ENCODE measurements at places on chromosomes 6 and 20.

- DNase-seq, result peak; percentile 55
These were observed 51.0 kb upstream of the TFAP2A start for GRCh38 chr6:10465629-10466499.

- DNase-seq, result no peak
These were observed 159.1 kb downstream of the TFAP2C start for GRCh38 chr20:56788041-56788670.

- DNase-seq, result no peak
These were observed 10.1 kb downstream of the TGM3 start for GRCh38 chr20:2305946-2306345.

- DNase-seq, result no peak
These were observed 12.9 kb downstream of the FARS2 start for GRCh38 chr6:5274231-5274630.

- DNase-seq, result no peak
These were observed 1.6 kb upstream of the SERPINB1 start for GRCh38 chr6:2843138-2843740.

GRCh38 chr20:3209946-3210317 lies 634 bp downstream of the ITPA start:
- no peak for DNase-seq

DNA sequence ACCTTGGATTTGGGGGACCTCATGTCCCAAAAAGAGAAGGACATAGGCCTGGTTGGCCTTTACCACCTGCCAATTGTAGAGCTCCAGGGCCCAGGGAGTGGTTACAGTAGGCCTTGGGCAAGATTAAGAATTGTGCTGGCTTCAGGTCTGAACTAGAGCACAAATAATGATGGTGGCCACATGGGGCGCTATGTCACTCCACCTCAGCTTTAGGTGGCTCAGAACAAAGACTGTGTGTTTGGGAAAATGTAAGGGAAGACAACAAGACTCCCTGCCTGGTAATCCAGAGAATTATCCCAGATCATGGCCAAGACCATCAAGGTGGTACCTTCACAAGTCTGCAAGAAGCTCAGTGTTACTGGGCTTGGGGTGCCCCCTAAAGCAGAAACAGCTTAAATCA lies 224.9 kb upstream of the OPRM1 start:
- DNase-seq, result no peak

GRCh38 chr20:53739799-53740785 lies 146.5 kb upstream of the ZNF217 start:
- no peak for DNase-seq

DNA sequence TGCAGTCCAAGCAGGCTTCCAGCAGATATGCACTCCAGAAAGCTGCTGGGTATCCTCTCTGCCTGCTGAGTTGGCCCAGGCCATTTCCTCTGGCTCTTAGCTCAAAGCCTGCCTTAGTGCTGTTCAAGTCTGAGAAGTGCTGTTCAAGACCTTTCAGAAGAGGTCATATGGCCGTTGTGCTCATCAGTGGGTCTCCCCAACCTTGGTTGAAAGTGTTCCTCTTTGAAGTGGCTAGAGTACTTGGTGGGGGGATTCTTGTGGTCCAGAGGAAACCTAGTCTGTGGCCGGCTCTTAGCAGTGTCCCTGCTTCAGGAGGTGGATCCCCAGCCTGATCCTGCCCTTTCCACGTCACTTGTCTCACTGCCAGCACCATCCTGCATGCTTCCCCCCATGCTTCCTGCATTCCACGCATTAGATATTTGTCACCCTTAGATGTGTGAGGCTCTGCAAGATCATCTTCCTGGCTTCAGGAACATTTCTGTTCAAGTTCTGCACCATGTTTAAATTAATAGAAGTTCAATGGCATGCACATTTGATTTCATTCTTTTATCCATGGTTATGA lies 105.0 kb downstream of the FIG4 start:
- DNase-seq, result no peak

DNA sequence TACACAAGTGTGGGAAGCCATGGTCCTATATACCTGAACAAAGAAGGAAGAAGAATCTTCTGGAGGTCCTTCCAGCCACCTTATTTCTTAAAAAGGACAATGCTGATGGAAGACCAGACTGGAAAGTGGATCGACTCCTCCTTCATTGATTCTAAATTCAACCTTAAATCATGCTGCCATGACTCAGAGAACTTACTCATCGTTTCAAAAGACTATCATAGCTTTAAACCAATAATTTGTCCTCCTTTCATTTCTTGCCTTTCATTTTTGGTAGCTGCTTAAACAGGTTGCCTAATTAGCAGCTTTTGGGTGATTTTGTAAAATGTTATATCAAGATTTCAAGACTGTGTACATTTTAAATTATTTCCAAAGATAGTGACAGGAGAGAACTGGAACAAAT lies 60.8 kb downstream of the RTN4IP1 start:
- no peak for DNase-seq

- no peak for DNase-seq
These were observed 235.0 kb upstream of the GMDS start for GRCh38 chr6:2480267-2480966.

GRCh38 chr6:41040101-41040939 lies 1.3 kb upstream of the UNC5CL start:
- DNase-seq, result no peak

GRCh38 chr6:149152521-149152920 lies 165.0 kb upstream of the TAB2 start:
- DNase-seq, result no peak

- no peak for DNase-seq
These were observed 512.5 kb downstream of the BCKDHB start for GRCh38 chr6:80618953-80619352.

GRCh38 chr6:51533962-51534361 lies 553.5 kb downstream of the PKHD1 start:
- DNase-seq, result no peak

- no peak for DNase-seq
These were observed 31.1 kb upstream of the FOXQ1 start for GRCh38 chr6:1280666-1281300.

Measured in neural crest cell (in vitro differentiated cells).